ENCODE measurements at places on chromosomes 4 and X.

- DNase-seq, result no peak
Observed at GRCh38 chrX:151695583-151696340, 504 bp downstream of the PRRG3 start.

DNA sequence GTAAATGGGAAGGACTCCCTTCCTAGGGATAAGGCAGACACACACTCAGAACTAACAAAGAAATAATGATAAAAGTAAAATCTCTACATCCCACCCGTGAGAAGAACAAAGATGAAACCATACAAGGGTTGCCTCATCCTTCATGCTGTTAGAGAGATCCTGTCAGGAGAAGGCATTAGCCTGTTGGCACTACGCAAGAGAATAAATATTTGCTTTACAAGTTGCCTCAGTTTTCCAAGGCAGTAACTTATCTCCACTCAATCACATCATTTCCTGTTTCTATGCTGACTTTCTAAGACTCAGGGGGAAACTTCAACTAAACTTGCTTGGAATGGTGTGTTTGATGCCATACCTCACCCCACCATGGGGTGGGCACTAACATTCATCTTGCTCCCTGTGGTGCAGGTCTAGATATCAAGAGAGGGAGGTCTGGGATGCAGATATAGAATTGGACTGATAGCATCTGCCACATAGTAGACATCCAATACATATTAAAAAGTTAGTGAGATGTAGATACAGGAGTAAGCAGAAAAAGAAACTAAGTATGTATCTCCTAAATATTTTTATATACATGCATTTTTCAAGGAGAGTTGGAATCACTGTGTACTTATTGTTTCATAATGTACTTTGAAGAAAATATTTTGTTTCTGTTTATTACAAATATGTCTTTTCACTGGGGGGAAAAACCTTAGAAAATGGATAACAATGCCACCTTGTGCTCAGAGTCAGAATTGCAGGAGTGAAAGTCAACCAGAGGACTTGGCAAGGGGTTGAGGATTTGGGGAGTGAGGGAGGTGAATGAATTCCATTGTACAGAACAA lies 57.2 kb upstream of the BEX4 start:
- DNase-seq, result no peak

DNA sequence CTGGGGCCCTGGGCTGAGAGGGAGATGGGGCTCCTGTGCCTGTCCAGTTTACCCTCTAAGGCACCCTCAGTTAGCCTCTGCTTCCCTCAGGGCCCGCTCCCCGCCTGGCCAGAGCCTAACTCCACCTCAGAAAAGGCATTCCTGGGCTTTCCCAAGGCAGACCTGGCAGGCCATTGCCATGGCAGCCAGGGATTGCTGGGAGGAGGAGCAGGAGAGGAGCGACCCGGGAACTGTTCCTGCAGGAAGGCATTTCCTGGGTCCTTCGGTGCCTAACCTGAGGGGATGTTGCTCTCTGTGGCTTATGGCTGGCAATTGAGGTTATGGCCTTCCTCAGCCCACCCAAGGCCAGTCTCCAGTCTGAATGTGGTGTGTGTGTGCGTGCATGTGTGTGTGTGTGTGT lies 131.3 kb downstream of the PJA1 start:
- no peak for DNase-seq

DNA sequence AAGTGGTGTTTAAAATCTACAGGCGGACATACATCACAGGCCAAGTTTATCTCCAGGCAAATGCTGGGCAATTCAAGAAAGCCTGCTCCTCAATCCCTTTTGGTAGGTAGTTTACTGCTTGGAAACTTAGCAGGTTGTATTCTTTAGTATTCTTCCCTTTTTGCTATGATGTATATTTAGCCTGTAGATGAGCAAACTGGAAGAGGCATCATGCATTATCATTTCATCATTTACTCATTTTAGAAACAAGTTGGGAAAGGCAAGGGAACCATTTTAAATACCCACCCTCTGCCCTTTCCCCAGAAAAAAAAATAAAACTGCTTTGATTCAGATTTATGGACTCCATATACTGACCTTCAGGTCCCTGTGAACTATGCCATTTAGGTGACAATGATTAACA lies 213.2 kb downstream of the CAMK2D start:
- no peak for DNase-seq

- no peak for DNase-seq
Observed at GRCh38 chr4:159778298-159778697, 675.4 kb downstream of the RAPGEF2 start.

DNA sequence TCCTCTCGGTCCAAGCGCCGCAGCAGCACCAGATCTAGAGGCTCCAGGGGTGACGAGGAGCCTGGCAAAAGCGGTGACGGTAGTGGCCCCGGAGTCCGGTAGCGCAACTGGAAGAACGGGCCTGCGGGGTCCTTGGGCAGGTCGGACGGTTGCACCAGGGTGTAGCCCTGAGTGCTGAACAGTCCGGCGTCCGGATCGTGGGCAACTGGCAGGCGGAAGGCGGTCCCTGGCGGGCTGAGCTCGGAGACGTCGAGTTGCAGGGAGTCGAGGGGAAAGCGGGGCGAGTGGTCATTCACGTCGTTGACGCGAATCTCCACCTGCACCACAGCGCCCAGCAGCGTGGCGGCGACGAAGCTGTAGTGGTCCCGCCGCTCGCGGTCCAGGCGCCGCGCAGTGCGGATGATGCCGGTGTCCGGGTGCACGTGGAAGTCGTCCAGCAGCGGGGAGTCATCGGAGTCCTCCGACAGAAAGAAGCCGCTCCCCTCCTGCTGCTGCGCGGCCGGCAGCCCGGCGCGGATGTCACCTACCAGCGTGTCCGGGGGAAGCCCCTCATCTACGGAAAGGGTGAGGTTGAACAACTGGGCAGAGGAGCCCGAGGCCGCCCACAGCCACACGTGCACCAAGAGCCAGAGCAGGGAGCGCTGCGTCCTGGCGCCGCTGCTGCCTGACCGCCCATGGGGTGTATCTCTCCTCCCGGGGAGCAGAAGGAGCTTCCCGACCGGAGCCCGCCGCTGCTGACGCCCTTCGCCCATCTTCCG lies 837 bp downstream of the DCHS2 start:
- DNase-seq, result no peak

DNA sequence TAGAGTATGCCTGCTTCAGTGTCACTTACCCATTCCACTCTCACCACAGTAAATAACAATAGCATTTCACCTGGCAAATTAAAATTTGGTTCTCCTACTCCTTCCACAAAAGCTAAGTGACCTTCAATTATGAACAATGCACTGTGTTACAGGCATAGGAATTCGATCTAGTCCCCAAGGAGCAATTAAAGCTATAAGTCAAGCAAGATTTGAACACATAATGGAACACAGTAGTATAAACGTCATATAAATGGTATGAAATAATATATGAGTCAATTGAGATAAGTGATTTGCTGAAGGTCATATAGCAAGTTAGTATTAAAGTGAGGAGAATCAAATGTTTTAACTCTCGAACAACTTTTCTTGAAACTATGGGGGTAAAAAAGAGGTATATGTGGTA lies 65.8 kb downstream of the ARAP2 start:
- DNase-seq, result no peak

DNA sequence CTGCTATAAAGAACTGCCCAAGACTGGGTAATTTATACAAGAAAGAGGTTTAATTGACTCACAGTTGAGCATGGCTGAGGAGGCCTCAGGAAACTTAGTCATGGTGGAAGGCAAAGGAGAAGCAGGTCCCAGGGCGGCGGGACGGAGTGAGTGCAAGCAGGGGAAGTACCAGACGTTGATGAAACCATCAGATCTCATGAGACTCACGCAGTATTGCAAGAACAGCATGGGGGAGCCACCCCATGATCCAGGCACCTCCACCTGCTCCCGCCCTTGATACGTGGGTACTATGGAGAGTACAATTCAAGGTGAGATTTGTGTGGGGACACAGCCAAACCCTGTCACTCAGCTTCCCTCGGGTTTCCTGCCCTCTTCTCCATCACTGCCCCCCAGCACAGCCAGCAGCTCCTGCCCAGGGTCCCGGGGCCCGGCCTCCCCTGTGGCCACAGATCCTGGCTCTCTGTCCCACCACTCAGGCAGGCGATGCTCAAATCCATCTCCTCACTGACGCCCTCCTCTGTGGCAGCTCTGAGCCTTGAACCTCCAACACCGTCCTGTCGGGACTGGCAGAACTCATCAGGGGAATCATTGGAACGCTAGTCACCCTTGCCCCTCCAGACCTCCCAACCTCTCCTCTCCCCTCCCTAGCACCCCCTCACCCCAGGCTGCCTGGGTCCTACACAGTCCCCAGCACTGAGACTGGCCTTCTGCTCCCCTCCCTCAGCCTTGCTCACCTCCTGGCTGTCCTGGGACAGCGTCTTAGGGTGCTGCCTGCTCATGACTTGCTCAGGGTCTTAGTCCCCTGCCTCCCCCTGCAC lies 37.6 kb downstream of the FGFRL1 start:
- no peak for DNase-seq

- DNase-seq, result no peak
Observed at GRCh38 chrX:13428053-13428786, 108.4 kb upstream of the ATXN3L start.

GRCh38 chr4:105194328-105195231 lies 47.9 kb downstream of the TET2 start:
- DNase-seq, result no peak

DNA sequence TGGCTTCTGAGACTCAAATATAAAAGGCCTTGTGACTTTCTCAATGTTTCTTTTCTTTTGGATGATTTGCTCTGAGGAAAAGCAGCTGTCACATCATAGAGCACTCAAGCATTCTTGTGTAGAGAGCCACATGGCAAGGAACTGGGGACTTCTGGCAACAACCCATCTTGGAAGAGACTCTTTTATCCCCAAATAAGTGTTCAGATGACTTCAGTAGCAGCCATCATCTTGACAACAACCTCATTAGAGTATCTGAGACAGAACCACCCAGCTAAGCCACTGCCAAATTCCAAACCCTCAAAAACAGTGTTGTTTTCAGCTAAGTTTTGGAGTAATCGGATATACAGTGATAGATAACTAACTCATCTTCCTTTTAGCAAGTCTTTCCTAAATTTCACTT lies 1431.7 kb upstream of the IGFBP7 start:
- DNase-seq, result no peak

- peak; percentile 34 for DNase-seq
Observed at GRCh38 chrX:130079824-130080406, 30.4 kb downstream of the ELF4 start.

- DNase-seq, result no peak
Observed at GRCh38 chr4:149985981-149986380, 92.3 kb upstream of the DCLK2 start.

DNA sequence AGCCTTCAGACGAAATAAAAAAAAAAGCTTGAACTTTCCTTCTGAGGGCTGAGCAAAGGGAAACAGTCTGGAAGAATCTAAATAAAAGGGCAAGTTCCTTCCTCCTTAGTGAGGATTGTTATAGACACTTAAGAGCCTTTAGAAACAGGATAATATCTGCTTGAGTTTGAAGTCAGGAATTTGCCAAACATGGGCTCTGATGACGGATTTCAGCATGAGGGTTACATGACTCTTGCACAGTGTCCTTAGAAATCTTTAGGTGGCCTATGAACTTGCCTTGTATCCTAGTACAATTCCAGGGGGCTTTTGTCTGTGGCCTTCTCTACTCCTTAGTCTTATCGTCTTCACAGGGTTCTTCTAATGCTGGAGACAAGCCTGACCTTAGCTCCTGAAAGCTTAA lies 94.1 kb downstream of the RLIM start:
- DNase-seq, result no peak

GRCh38 chr4:118865091-118865708 lies 23.5 kb upstream of the SYNPO2 start:
- DNase-seq, result no peak

- no peak for DNase-seq
Observed at GRCh38 chr4:105828074-105828473, 67.2 kb upstream of the NPNT start.

- DNase-seq, result no peak
Observed at GRCh38 chrX:100413229-100413628, 3.2 kb upstream of the PCDH19 start.

DNA sequence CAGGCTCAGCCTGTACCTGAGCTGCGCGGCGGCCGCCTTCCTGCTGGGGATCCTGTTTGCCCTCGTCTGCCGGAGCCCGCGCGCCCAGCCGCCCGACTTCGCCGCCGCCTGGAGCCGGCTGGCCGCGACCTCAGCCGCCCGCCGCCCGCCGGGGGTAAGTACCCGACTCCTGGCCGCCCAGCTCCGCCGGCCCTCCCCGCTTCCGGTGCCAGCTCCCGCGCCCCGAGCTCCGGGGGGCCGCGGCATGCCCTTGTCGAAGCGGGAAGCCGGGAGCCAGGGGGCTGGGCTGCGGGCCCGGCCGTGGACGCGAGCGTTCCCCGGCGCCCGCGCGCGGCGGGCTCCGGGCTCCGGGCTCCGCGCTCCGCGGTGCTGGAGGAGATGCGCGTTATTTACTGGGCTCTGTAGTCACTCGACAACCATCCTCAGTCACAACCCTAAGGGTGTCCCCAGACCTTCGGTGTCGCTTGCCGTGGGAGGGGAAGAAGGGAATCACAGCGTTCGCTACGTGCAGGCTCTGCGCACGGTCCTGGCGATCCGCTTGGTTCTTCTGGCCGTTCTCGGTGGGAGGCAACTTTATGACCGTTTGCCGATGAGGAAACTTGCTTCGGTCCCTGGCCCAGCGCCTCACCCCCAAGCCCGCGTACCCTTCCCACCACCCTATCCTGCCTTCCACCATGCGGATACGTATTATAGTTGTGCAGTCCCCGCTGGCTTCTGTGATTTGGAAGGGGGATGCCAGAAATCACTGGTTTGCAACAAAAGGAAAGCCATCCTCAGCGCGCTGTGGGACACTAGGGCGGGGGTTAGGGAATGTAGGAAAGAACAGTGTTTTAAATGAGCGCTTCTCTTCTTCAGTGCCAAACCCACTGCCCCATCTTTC lies 944 bp downstream of the SNX25 start:
- DNase-seq, result no peak

DNA sequence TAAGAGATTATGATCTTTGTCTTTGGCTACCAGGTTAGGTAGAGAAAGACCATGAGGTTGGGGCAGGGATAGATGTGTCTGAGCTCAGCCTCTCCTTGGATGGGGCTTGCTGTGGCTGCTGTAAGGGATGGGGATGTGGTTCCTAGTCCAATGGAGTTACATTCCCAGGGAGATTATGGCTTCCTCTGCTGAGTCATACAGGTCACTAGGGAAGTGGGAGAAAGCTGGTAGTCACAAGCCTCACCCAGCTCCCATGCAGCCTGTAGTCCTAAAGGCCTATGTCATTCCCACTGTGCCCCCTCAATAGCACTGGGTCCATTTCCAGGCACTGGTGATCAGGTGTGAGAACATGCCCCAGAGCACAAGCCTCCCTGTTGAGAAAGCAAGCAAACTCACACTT lies 70.6 kb upstream of the CENPE start:
- DNase-seq, result no peak

DNA sequence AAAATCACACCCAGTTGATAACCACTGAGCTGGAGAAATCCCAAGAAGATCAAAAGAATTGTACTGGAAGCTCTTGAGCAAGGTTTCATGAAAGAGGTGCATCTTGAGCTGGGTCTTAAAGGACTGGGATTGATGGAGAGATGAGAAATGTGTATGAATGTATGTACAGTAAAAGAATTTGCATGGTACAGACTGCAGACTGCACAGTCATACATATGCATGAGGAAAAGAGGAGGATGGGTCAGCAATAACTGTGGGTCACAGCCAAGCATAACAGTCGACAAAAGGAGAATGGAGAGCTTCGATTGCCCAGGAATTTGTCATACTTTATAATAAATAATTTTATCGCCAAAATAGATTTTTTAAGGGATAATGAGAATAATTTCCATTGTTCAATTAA lies 4.8 kb upstream of the RELL1 start:
- DNase-seq, result no peak

GRCh38 chrX:85611926-85612325 lies 232.5 kb upstream of the POF1B start:
- no peak for DNase-seq

- no peak for DNase-seq
Observed at GRCh38 chr4:168486912-168487281, 6.6 kb upstream of the DDX60L start.
